CD4-positive, alpha-beta T cell treated with Interleukin-4 for 1 hour (primary cell): ENCODE measurements at places on chromosomes 6 and 20.
A peak's percentile ranks its signal among the peaks of the same experiment; 100 is the strongest.

DNA sequence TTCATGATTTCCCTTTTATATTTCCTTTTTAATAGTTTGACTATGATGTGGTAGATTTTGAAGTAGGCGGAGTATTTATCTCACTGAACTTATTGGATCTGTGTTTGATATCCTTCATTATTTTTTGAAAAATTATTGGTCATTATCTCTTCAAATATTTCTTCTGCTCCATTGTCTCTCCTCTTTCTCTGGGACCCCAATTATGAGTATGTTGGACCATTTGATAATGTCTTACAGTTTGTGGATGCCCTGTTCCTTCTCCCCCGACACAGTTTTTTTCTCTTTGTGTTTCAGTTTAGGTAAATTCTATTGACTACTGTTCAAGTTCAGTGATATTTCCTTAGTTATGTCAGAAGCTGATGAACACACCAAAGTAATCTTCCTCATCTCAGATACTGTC, 49.4 kb upstream of the COL10A1 start:
- no peak for DNase-seq

- peak; percentile 27 for DNase-seq
Observed at GRCh38 chr6:130525408-130525807, 159.6 kb downstream of the TMEM200A start.

GRCh38 chr20:34110745-34111641, 1.1 kb downstream of the EIF2S2 start:
- DNase-seq, result peak; percentile 37

- DNase-seq, result no peak
Observed at GRCh38 chr6:154901876-154902552, 93.1 kb upstream of the TIAM2 start.

GRCh38 chr6:107611094-107611810, 121.3 kb downstream of the SOBP start:
- no peak for DNase-seq

DNA sequence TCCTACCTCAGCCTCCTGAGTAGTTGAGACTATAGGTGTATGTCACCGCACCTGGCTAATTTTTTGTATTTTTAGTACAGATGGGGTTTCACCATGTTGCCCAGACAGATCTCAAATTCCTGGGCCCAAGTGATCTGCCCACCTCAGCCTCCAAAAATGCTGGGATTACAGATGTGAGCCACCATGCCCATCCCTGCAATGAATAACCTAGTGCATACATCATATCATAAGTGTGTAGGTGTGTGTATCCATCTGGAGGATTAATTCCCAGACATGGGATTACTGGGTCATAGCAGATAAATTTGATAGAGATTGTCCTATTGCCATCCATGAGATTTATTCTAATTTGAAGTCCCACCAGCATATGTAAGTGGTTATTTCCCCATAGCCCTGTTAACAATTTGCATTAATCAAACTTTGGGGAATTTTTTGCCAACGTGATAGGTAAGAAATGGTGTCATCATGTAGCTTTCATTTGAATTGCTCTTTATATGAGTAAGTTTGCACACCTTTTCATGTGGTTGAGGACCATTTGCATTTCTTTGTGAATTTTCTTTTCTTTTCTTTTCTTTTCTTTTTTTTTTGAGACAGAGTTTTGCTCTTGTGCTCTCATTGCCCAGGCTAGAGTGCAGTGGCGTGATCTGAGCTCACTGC, 29.9 kb upstream of the BACH2 start:
- DNase-seq, result no peak

- peak; percentile 82 for DNase-seq
Observed at GRCh38 chr6:30490026-30490876, 942 bp downstream of the HLA-E start.

DNA sequence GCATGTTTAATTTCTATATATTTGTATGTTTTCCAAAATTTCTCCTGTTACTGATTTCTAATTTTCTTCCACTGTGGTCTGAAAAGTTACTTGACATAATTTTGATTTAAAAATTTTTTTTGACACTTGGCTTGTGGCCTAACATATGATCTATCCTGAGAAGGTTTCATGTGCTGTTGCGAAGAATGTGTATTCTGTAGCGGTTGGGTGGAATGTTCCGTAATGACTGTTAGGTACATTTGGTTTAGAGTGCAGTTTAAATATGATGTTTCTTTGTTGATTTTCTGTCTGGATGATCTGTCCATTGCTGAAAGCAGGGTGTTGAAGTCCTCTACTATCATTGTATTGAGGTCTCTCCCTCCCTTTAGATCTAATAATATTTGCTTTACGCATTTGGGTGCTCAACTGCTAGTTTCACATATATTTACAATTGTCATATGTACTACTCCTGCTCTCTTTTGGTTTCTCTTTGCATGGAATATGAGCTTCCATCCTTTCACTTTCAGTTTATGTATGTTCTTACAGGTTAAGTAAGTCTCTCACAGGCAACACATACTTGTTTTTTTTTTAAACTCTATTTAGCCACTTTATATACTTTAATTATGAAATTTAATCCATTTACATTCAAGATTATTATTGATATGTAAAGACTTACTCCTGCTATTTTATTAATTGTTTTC, 19.5 kb upstream of the EDN1 start:
- no peak for DNase-seq

DNA sequence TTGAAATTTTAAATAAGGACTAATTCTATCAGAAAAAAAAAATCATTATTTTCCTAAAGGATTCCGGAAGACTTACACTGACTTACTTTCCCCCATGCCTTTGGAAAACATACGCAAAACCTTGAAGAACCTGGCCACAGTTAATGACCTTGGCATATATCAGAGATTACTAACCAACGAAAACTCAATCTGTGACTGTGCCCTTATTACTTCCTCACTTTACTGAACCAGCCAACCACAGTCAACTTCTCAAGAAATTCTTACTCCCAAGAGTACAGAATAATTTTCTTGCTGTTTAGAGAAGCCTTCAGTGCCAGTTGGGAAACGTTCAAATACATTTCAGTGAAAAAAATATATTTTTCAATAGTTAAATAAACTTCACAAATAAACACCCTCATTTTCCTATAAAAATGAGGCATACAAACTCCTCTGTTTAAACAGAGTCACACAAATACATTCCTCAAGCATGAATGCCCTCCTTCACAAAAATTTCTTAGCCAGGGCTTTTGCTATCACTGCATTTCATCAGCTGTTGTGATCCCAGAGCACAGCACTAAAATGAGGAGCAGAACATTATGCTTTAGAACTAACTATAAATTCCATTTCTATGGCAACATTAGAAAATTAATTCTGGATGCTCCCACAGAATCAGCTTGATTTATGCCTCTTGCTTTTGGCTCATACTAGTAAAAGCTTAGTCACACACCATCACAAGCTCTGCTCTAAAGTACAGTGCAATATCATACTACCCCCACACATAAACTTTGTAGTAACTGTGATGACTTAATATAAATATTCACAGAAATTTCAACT, 117.6 kb downstream of the DST start:
- DNase-seq, result no peak

DNA sequence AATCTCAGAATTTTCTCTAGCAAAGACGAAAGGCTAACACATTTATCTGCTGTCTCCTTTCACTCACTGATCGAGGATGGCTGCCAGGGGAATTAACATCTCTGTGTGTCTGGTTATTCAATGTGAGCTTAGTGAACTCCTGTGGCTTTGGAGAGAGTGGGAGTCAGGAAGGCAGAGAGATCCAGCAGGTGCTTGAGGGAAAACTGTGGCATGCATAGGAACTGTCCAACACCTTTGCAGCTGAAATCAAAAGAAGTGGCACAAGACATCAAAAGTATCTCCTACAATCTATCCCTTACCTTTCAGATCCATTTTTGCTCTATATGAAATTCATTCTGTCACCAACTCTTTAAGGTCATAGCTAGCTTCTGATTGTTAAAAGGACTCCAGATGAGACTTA, 11.8 kb upstream of the FAM184A start:
- no peak for DNase-seq

DNA sequence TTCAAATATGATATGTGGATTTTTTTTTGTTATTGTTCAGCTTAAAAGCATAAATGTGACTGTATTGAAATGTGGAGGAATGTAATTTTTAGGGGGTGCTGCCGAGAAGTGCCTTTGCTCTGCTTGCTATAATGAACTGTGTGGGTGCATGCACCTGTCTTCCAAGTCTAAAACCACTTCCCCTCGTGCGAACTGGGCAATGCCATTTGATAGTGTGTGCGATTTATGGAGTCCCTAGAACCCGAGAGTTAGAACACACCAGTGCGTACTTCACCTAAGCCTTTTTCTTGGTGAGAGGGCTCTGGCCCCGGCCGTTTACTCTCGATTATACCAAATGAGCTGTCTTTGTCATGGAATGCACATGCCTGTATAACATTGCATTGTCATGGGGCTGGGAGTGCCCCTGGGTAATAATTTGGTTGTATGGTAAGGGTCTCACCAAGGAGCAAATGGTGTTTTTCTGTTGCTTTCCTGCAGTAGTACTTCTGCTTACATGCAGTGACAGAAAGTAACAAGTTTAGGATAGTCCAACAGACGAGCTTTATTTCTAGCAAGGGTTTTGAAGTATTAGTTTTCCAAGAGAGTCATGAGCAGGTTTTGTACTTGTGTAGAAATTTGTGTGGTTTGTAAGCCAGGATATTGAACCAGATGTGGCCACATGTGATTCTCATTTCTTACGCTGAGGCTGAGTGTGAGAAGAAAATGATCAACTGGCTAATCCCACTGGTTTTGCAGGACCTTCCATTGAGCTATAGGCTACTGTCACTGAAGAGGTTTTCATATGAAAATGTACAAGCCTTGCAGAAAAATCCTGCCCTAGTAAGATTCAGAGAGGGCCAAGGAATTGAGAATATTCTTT, 172.4 kb downstream of the DTNBP1 start:
- DNase-seq, result no peak

DNA sequence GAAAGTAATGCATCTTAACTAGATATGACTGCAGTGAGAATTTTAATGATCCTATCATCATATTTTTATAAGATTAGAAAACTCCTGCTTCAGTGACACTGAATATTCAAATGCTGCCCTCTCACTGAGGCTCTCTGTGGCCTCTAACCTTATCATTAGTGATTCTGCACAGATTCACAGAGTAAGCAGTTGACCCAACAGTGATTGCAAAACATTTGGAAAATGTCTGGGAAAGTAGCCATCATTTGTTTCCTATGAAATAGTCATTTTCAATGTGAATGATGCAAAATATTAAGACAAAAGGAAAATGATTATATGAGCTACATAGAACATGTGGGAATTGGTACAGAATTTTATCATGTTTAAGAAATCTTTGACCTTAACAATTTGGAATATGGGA, 210.3 kb downstream of the TBX18 start:
- no peak for DNase-seq

DNA sequence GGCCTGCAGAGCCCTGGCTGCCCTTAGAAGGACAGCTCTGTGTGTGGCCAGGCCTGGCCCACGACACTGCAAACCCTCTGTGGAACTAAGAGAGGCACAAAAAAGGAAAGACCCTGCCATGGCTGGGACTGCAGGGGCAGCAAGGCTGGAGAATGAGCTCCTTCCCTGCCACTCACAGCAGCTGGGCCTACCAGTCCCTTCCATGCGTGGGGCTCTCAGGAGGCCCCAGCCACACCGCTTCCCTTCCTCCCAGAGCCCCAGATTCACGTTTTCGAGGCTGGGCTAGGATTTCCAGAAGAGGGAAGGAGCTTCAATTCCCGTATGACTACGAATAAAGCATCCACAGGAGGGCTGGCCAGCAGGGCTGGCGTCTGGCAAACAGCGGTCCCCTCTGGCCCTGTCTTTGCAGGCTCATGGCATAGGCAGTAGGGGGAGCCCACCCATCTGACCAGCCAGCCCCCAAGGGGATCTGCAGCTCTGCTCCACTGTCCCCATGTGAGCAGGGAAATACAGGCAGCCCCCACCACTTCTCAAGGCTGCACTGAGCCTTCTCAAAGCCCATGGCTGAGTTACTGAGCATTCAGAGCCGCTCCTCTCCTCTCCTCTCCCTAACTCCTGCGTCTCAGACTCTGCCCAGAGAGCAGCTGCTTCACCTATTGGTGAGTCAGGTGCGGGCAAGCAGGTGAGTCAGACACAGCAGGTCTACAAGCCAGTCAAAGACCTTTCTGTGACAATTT, 53.1 kb downstream of the NINL start:
- no peak for DNase-seq

GRCh38 chr6:96942676-96943075, 18.1 kb downstream of the KLHL32 start:
- no peak for DNase-seq
